ENCODE measurements at places on chromosomes 12 and 14.

DNA sequence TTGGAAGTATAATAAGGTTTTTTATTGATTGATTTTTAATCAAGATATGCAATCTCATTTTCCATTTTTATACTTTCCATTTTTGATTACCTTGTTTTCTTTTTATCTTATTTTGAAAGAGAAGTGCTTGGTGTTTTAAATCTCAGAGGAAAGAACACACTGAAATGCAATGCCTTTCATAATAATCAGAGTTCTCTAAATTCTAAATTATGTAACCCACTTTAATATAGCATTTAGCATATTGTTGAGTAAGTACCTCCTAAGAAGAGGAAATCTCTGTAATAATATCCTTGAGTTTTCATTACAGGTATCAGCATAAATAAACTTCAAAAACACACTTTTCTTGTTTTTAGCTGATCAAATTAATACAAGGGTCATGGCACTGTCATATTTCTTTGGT, 96.9 kb downstream of the GTF2A1 start:
- DNase-seq, result no peak

GRCh38 chr14:103535081-103535890, 6.3 kb downstream of the TRMT61A start:
- DNase-seq, result no peak

DNA sequence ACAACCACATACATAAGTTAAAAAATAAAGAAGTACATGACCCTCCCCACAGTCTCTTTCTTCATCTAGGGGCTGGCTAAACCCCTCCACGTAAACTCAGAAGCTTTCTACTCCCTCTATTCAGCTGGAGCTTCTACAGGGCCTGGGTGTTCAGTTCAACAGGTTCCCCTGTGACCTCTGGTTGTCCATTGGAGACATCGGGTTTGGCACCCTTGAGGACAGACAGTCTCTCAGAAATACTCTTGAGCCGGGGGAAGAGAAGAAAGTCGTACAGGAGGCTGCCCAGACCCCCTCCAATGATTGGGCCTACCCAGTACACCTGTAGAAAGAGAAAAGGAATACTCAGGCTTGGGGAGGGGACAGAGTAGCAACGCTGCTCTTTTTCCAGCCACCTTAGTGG, 1.9 kb upstream of the TIMELESS start:
- DNase-seq, result no peak

DNA sequence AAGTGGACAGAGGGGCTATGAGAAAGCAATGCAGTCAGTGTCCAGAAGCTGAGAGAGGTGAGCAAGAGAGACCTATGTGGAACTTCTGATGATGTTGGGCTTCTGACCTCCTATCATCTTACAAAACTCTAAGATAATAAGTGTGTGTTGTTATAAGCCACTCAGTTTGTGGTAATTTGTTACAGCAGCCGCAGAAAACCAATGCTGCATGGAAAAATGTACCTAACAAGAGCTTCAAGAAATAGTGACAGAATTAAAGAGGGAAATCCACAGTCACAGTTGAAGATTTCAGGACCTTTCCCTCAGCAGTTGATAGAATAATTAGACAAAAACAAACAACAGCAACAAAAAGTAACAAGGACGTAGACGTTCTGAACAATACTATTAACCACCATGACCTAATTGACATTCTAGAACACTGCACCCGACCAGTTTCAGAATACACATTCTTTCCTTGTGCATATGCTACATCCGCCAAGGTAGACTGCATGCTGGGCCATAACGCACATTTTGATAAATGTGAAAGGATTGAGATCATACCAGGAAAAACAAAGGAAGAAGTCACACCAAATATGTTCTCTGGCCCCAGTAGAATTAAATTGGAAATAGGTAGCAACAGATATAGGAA, 1.8 kb upstream of the EVL start:
- no peak for DNase-seq

GRCh38 chr12:41439801-41440200, 251.7 kb downstream of the PDZRN4 start:
- DNase-seq, result no peak

DNA sequence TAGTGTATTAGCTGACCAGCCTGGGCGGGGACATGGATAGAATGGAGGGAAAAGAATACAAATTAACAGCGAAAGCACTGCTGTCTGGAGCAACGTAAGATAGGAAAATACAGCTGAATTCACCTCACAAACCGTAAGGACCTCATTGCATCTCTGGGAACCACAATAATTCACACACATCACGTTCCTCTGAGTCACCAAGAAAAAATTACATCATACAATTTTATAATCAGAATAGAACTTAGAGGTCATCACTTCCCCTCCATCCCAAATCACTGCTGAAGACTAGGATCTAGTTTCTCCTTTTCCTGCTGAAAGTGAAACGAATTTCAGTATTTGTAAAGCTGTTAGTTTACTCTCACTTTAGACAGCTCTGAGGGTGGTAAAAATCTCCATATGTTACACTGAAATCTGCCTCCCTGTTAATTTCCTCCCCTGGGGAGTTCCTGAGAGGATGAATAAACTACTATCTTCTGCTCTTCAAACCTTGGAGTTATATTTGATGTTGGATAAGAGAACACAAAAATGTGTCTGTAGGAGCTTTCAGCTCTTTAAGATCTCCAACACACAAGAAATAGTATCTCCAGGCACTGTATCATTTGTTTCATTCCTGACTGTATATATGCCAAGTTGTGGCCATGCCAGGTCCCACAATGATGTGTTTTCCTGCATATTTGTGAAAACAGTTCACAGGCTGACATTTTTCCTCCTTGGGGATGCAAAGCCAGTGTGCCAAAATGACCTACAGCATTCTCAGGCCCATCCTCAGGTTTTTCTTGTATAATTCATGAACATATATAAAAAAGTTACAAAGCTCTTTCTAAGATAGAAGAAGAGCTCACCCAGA, 63.8 kb upstream of the SSTR1 start:
- DNase-seq, result no peak

DNA sequence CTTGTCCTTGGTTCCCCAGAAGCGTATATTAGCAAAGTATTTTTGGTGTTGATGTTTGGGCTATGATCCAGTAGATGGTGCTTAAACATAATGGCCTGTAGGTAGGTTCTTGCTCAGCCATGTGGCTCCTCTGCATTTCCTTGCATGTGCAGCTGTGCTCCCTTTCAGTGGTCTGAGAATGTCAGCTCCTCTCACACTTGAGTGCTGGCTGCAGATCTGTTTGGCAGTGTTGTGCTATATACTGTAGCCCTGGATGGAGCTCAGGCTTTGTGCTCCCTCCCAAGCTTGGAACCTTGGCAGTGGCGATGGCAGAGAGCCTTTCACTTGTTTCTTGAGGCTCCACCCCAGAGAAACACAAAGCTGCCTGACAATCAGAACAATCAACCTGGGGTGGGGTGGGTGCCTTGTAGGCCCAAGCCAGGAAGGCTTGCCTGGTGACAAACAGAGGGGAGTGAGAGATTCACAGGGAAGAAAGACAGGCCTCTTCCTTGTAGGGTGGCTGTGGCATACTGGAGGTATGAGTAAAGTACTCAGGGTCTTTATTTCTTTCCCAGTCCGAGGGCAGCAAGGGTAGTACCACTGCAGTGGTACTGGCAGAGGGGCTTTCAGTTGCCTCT, 255.3 kb downstream of the RAD51B start:
- no peak for DNase-seq

DNA sequence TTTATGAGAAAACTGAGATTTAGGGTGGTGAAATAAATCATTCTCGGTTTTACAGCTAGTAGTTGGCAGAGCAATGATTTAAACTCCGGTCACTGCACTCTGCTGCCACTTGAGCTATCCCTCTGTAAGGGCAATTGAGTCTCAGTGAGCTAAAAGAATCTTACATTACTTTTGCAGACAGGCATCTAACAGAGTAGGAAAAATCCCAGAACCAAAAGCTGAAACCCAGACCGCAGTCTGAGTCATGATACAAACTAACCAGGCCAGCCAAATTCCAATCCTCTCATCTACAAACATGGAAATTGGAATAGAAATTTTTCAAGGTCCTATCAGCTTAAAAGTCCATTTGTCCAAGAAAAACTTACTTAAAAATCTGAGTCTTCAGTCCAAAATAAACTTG, 73.7 kb downstream of the ANKS1B start:
- DNase-seq, result no peak
